ENCODE measurements at places on chromosomes 4 and X.
A peak's percentile ranks its signal among the peaks of the same experiment; 100 is the strongest.

DNA sequence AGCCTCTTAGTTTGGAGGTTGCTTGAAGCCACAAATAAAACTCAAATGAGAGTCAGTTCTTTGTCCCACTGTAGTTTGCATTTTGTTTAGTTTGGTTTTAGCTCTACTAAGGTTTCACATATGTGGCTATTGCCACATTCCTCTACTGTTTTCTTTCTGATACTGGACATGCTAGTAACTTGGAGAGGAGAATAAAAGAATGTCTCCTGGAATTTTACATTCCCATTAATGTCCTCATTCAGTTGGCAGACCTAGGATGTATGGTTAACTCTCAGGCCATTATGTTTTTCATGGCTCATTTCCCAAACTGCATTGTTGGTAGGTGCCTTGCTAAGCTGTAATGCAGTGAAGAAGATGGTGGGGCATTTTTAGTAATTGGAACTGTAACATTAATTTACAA is 29.9 kb downstream of the UPRT start:
- DNase-seq: no peak

GRCh38 chr4:79585834-79586233 is 177.8 kb upstream of the GK2 start:
- DNase-seq: no peak

DNA sequence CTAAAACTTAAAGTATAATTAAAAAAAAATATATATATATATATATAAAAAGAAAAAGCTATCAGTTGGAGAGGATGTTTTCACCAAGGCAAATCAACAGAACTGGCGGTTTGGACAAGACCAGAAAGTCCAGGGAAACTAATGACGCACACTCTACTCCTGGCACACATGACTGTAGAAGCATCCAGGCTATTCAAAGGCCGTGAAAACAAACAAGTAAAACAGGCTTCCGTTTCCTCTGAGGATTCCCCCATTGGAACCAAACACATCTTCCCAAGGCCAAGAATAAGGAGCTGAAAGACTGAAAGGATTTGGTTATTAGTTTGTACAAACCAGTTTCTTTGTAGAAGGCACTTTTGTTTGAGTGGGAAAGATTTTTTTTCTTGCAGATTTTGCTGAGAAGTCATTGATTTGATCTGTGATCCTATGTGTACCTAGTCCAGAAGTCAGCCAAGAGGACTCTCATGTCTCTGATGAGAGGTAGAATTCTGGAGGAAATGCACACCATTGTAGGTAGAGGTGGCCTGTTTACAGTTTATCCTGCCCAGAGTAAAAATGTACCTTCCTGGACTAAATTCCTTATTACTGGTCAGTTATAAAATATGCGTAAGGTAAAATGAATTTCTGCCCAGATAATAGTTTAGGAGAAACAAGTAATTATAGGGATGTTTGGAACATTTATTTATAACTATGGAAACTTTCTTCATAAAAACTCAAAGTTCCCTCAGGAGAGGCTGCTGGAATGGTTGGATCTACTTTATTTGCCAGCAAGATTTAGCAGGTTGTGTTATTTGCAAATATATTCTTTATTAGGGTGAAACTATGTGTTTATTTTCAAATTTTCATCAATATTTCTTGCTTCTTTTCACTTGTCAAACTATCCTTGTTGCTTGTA is 66.5 kb downstream of the DMP1 start:
- DNase-seq: peak; percentile 79

DNA sequence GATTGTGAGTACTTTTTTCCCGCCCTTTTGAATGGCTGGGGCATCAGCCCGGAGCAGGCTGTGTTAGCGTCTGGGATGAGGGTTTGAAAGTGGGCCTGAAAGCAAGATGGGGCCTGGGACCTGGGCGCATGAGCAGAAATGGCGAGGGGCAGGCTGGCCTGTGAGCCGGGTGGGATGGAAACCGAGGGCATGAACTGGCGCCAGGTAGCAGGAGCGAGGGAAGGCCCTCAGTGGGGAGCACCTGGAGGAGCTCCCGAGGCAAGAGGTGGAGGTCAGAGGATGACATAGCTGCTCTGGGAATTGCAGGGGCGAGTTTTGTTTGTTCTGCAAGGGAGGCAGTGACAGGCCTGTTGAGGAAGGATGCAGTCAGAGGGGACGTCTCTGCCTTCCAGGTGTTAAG is 68.6 kb downstream of the RGS12 start:
- no peak for DNase-seq

DNA sequence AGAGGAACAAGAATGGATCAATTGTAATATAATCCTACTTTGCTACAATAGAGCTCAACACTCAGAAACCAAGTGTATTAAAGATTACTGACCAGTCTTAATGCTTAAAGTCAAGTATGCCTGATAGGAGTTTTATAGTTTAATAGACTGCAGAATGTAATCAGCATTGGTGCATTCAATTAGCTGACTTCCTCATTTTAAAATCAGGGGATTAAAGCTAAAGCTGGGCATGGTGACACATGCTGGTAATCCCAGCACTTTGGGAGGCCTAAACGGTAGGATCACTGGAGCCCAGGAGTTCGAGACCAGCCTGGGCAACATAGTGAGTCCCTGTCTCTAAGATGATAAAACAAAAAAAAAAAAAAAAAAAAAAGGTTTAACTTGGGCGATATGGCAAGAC is 10.8 kb downstream of the HNRNPDL start:
- no peak for DNase-seq

DNA sequence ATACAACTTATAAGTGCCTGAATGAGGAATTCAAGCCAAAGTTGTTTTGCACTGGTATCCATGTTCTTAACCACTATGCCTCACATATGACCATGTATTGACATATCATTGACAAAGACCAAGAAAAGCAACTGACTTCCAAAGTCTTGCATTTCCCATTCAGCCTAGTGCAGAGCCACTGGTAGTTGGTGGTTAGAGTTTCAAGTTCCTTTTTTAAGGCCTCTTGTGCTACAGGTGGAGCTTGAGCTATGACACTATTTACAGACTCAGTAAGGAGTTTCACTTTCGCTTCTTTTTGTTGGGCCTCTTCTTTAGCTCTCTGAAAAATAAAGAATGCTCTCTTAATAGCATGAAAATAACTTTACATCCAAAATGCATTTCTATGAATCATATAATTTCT is 763.0 kb downstream of the DMD start:
- no peak for DNase-seq

GRCh38 chr4:141448490-141448889 is 187.9 kb upstream of the IL15 start:
- DNase-seq: no peak

DNA sequence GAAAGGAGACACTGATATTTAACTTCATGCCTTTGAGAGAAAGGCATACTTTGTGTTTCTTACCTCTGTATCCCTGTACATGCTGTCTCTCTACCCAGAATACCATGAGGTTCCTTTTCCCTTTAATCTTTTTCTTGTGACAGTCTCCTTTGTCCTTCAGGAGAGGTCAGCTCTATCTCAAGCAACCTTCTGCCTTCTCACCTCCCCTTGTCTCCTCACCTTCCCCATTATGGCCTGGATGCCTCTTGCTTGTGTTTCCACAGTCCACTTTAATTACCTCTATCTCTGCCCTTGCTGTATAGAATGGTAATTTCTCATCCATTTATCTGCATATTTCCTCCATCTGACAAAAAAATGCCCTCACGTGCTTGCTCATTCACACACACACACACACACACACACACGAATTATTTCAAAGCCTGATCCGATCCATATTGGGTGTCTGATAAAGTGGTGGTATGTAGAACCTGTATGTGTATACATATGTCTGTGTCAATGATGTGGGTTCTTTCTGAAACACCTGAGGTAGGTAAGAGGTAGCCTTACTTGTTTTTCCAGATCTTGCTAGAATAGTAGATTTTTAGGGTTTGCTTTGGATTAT is 28.5 kb downstream of the MSN start:
- DNase-seq: no peak

DNA sequence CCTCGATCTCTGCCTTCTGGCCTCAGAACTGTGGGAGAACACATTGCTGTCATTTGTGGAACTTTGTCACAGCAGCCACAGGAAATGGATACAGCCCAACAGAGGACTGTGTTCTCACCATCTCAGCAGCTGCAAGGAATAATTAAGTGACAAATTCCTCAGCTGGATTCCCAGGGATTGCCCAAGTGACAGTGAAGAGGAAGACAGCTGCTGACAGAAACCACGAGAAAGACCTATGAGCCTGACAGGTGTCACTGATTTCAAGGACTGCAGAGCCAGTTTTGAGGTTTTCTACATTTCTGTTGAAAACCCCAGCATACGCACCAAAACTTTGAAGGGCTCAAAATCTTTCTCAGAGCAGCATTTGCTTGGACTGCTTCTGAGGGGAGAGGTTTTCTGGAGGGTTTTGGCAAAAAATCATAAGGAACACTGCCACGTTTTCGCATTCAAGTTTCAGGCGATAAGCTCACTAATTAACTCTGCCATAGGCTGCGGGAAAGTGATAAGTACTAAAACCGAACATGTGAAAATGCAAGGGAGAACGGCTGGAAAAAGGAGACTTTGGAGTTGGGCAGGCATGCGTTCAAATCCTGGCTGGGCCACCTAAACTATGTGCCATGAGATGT is 88.8 kb downstream of the DRD5 start:
- peak; percentile 45 for DNase-seq

DNA sequence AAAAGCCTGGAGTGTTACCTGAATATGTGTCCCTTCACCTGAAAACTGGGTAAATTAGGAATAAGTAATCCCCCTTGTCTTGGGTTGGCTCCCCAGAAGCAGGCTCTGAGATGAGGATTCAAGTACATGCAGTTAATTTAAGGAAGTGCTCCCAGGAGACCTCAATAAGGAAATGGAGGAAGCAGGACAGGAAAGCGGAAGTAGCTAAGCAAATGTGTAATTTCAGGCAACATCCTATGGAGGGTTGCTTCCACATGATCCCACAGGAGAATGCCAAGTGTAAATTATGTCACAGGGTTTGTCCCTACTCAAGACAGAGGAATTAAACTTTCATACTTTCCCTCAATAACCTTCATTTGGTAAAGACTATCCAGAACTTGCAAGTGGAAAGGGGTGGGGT is 48.1 kb upstream of the ARHGEF6 start:
- no peak for DNase-seq

DNA sequence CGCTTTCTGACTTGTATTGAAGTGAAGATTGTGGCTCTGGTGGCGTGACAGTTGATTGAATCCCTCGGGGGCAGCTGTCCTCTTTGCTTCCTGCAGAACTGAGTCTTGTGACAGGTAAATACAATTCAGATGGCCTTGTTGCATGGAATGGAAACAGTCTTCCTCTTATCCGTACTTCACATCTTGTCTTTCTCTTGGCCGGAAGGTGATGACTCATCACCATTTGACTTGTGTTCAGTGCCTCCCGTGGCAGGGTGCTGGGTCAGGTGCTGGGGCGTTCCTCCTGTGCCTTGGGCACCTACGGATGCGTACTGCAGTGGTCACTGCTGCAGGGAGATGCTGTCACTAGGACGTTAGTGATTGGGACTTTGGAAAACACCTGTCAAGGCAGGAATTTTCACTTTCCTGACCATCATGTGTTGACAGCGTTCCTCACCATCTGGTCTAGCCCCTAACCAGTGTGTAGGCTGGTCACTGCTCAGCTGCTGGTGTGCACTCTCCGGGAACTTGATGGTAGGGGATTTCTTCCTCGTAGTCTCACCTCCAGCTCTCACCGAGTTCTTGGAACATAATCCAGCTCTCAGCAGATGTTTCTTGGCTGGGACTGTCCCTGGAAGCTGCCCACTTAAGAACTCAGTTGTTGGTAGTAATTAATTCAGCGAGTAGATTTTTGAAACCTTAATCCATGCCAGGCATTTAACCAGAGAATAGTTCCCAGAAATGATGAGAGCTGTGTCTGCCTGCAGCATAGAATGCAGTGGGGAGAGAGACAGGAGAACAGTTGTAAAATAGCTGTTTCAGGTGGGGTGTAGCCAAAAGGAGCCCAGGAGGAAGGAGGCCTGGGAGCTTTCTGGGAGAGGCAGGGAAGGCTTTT is 7.2 kb downstream of the TBC1D14 start:
- no peak for DNase-seq

DNA sequence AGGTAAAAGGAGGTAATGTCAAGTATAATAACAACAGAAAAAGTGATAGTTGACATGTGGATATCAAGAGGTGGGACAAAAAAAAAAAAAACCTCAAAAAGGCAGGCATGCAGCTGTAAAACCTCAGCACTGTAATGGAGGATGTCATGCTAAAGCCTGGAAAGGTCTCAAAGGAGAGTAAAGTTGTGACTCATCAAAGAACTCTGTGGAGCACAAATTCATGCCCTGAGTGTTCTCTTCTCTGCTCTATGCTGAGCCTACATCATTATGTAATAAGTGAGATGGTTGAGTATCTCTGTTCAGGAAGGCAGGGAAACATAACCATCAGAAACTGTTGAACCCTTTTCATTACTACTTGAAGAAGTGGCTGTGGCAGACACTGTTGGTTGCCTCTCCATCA is 597.8 kb downstream of the BCOR start:
- DNase-seq: no peak

DNA sequence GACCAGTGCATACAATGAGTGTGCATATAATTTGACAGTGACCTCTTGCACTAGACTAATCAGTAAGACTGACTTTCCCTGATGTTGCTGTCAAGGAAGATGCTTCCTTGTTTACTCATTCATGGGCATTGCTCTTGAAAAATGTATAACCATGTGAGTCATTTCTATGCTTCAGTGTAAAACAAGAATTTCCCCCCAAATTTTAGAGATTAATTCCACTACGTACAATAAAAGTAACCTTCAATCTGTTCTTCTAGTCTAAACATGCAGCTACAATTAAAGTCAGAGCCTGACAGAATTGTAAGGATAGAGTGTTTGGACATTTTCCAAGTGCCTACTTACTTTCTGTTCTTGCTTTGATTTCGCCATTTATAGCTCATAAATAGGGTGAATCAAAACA is 935.7 kb downstream of the RAPGEF2 start:
- DNase-seq: no peak

DNA sequence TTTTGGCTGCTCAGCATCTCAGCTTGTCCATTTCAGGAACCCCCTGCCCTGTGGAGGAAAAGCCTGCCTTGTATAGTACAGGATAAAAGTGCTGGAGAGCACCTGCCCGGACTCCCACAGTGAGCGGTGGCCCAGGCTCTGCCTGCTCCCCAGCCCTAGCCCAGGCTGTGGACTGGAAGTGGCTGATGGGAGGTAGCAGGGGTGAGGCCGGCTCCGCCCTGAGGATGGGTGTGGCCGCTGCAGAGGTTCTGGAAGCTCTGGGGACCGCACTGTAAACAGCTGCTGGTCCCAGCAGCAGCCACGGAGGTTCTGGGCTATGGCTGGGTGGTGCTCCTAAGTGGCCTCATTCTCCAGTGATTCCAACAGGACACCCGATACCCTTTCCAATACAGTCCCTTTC is 56.6 kb upstream of the HELT start:
- no peak for DNase-seq

- no peak for DNase-seq
These were observed 142.1 kb downstream of the APBB2 start for GRCh38 chr4:41072021-41072777.

- no peak for DNase-seq
These were observed 13.1 kb upstream of the SLC9B1 start for GRCh38 chr4:103032574-103032973.

Measured in right hindlimb (tissue), 1 donor.